Inflammatory macrophage treated with lipopolysaccharide for 1 hour (primary cell): ENCODE measurements at places on chromosomes 2 and 18.

GRCh38 chr2:126966601-126967000 is 67.9 kb downstream of the TEX51 start:
- no peak for DNase-seq

GRCh38 chr18:78796693-78797455 is 182.7 kb upstream of the SALL3 start:
- no peak for DNase-seq

GRCh38 chr2:65974067-65974723 is 460.7 kb upstream of the MEIS1 start:
- DNase-seq, result no peak

- DNase-seq, result no peak
These were observed at the start of gene PXDN for GRCh38 chr2:1744446-1745170. PXDN (minus strand) TSS chr2:1744515; CDS start chr2:1744455, 60 bp downstream.

DNA sequence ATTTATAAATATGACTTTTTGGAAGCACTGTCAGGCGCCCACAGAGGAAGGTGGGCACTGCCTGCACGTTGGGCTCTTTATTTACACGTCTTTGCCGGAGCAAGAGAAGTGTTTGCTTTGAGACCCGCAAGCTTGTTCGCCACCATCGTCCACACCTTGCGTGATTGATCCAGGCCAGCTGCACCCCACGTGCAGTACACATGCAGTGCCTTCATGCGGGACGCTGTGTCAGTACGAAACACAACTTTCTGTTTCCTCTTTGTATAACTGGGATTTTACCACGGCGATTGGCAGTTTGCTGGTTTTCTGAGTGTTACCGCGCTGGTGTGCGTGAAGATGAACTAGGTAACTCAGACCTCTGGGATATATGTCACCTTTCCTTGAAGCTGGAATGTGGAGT is 571.0 kb upstream of the SALL3 start:
- DNase-seq, result no peak

DNA sequence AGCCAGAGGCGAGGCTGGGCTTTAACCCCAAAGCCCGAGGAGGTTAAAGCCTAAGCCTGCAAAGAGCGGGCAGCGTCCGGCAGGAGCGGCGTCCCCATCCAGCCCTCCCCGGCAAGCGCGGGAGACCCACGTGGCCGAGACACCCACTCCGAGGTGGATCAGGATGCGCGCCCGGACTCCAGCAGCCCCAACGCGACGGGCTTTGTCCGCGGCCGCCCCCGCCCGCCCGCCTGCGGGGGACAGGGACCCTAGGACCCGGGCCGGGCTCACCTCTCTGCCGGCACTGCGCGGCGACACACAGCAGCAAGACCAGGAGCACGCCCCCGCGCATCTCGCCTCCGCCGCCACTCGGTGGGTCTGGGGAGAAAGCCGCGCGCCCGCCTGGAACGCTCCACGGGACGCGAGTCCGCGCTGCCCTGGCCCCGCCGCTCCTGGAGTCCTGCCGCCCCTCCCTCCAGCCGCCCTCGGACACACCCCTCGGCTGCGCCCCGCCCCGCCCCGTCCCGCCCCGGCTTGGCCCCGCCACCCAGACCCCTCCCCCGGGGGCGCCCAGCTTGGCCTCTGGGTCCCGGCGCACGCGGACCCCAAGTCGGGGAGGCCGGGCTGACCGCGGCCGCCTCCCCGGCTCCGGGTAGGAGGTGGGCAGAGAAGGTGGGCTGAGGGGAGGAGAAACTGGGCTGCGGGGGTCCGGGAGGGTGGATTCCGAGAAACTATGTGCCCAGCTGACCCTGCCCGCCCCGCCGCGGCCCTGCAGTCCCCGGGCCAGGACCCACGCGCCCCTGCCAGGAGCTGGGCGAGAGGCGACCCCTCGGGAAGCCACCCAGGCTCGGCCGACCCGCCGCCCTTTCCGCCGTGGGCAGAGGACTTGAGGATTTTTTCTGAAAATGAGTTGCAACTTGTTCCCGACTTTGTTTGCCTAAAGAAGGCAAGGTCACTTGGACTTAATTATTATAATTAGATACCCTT is at the start of gene LAMA1:
Gene LAMA1, minus strand, starts transcription at position 408 of the 966 bp plus-strand sequence. Its CDS starts 77 bp downstream, at position 331.
- no peak for DNase-seq

DNA sequence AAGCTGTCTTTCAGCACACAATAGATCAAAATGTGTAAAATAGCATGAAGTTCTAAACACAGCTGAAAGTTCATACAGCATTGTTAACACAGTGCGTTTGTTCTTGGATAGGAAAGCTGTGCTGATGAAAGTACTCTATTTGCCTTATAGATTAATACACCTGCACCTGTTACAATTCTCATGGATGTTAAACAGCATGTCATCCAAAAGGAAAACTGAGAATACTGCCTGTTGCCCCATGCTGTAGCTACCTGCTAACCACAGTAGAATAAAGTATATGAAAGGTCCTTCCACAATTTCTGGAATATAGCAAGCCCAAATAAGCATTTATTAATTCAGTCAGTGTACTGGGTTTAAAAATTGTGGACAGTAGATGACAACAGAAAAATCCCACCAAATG is 166.7 kb upstream of the DTNA start:
- no peak for DNase-seq

- no peak for DNase-seq
These were observed 1.2 kb downstream of the ME2 start for GRCh38 chr18:50880119-50880465.

DNA sequence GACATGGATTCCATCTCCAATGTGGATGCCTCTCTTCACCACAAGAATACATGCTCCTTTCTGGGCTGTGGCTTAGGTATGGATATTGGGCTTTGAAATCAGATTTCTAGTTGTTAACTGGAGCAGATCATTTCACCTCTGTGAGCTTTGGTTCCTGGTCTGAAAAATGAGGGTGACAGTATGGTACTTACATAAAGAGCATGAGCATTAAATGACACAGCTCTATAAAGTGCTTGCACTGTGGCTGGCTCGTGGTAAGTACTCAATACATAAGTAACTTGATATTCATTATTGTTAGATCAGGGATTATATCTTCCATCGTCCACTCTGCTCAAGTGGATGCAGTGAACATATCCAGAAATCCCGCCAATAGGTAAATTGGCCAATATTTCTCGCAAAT is 33.4 kb downstream of the ARHGAP25 start:
- DNase-seq, result no peak

- no peak for DNase-seq
These were observed 301.9 kb downstream of the ZNF407 start for GRCh38 chr18:74899554-74899953.

- no peak for DNase-seq
These were observed 24.2 kb downstream of the CDH2 start for GRCh38 chr18:28152754-28153153.

DNA sequence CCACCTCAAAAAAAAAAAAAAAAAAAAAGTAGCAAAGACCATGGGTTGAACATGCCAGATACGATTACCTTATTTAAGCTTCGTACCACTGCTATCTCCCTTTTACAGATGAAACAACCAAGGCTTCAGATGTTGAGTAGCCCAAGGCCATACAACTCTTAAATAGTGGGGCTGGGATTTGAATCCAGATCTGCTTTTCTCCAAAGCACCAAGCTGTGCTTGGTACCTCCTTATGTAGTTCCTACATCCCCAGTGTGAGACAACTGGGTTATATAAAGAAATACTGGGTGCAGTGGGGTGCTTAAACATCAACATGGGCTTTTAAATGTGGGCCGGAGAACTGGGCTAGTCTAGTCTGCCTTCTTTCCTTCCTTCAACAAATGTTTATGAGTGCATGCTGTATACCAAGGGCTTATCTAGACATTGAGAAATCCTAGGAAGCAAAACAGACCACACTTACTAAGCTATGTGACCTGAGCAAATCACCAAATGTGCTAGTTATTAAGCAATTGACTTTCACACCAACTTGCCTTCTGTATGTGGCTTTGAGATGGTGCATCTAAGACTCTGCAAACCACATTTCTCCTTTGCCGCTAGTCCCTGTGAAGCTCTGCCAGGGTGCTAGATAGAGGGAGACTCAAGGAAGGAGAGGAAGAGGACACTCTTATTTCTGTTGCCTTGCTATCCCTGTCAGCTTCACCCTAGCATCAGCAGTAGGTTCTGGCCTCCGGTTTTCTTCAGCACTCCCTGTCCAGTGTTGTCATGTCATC is 206.8 kb upstream of the FBXO11 start:
- peak; percentile 52 for DNase-seq

- peak; percentile 66 for DNase-seq
These were observed 19.2 kb downstream of the E2F6 start for GRCh38 chr2:11446733-11447248.

GRCh38 chr2:158124896-158125295 is 23.2 kb downstream of the UPP2 start:
- no peak for DNase-seq
